Adipocyte (in vitro differentiated cells): ENCODE measurements at places on chromosomes 5 and 9.

DNA sequence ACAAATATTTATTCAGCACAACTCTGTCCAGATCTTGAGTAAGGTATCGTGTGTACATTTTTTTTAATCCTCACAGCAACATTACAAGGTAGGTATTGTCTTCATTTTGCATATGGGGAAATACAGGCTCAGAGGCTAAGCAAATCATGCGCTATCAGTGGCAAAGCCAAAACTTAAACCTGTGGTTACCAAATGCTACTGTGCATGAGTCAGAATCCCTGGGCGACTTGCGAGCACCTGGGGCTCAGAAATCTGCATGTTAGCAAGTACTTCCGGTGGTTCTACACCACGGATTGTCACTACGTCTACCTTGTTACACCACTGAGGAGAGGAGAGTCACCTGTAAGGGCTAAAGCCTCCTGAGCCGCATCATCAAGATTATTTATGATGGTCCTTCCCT lies 21.3 kb downstream of the C5orf58 start:
- DNase-seq: no peak

DNA sequence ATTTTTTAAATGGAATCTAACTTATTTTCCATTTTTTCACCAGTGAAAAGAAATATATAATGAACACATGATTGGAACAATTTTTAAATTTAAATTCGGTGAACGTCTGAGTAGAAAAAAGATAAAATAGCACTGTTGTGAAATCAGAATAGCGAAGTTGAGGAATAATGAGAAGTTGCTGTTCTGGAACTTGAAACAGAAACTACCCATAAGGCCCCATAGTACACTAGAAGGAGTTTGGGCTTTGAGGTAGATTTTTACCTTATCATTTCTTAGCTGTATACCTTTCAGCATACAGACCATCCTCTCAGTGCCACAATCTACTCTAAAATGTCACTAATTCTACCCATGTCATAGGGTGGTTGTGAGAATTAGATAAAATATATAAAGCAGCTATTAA lies 35.1 kb downstream of the TDRD7 start:
- no peak for DNase-seq

DNA sequence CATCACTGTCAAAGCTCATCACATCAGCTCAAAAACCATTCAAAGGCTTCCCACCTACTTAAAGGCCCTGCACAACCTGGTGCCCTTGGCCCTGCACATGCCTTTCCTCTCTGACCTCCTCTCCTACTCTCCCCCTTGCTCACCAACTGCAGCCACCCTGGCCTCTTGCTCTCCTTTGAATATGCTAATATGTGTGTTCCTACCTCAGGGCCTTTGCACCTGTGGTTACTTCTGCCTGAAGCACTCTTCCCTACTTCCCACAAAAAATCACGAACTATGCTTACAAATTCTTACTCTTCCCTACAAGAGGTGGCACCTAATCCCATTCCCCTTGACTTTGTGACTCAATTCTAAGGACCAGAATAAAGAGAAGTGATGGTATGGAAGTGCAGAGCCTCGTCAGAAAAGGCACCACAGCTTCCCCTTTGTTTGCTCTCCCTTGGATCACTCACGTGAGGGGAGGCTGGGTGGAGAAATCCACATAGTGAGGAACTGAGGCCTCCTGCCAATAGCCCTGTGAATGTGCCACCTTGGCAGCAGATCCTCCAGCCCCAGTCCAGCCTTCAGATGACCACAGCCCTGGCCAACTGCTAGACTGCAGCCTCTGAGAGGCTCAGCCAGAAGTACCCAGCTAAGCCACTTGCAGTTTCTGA lies 3.2 kb upstream of the TMEM171 start:
- no peak for DNase-seq

DNA sequence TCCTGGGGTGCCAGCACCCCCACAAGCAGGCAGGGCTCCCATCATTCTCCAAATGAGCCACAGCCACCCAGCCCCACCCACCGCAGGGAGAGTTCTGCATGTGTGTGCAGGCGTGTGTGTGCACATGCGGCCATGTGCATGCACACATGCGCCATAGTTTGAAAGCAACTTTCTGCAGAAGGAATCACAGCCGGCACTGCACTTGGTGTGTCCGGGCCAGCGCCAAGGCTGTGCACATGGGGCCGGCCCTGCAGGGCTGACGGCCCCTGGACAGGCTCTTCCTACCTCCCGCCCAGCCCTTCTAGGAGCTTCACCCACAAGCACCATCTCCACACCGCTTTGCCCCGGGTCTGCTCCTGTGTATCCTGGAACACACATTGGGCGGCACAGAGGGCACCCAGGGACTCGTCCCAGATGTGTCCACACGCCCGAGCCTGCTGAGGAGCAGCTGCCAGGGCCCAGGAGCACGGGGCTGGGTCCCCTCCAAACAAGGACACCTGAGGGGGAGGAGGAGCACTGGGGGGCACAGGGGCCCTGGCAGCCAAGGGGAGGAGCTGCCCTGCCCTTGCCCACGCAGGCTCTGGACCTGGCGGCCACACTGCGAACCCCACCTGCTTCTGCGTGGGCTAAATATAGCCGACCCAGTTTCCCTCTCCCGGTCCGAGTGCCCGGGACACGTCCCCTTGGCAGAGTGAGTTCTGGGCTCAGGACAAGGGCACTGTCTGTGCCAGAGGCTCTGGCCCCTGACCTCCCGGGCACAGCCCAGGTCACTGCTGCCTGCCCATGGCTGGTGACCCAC lies 19.1 kb downstream of the TPPP start:
- DNase-seq: no peak

- no peak for DNase-seq
These were observed 58.0 kb downstream of the SLC22A5 start for GRCh38 chr5:132427281-132428146.
